ENCODE measurements at places on chromosomes 3 and 15.

DNA sequence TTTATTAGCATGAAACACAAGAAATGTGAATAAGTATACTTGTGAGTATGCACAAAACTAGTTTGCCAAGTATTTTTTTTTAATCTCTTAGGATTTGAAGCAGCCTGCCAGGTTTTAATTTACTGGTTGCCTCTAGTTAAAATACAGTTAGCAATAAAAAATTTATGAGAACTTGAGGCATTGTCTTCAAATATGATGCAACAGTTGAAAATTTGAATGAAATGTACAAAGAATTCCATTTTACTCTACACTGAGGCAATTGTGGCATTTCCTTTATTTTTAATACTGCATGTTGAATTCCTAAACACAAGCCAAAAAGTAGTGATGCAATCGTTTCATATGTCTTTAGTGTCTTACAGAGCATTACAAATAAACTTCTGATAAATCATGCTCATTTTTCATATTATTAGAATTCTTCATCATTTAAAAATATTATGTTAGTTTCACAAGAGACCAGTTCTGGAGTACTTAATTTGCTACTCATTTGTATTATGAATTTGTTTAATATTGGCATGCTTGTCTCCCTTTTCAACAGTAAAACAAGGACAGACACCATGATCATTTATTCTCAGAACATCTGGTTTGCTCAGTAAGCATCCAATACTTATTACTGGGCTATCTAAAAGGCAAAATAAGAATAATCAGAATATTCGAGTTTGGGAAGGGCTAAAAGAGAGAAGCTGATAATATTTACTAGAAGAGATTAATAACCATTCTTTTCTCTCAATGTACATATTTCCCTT lies 124.8 kb upstream of the PTX3 start:
- DNase-seq, result no peak

DNA sequence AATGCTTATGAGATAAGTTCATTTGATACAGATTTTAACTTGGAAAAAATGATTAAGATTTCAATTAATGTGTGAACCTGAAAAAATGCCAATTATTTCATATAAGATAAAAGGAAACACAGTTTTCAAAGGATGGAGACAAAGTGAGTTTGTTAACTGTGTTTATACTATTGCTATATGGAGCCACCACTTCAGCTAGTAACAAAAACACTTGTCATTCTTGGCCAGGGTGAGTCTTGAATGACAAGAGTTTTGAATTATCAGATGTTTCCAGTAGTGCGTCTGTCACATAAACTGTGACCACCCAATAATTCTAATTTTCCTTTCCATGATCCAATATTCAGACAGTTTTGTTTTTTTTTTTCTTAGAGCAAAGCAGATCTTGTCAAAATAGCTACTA lies 78.0 kb upstream of the GADL1 start:
- DNase-seq, result no peak

DNA sequence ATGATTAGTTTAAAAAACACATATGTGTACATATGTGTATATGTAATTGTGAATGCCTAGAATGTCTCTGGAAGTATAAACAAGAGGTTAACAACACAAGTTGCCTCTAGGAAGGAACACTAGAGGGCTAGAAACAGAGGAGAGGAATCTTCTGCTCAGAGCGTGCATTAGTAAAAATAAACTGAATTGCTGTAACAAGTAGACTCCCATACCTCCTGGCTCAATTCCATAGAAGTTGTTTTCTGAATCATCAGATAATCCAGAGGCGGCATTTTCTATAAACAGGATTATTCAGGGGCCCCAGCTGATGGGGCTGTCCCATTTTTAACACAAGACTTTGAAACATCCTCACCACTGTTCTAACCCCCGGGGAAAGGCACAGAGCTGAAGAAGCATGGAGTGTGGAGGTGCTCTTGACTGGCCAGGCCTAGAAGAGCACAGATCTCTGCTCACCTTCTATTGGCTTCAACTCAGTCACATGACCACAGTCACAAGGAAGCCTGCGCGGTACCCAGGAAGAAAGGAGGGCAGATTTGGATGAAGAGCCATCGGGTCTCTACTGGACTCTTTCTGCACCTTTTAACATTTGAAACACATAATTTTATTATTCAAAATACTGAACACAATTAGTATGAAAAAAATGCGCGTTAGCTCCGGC lies 145.7 kb downstream of the TLE3 start:
- DNase-seq, result no peak

DNA sequence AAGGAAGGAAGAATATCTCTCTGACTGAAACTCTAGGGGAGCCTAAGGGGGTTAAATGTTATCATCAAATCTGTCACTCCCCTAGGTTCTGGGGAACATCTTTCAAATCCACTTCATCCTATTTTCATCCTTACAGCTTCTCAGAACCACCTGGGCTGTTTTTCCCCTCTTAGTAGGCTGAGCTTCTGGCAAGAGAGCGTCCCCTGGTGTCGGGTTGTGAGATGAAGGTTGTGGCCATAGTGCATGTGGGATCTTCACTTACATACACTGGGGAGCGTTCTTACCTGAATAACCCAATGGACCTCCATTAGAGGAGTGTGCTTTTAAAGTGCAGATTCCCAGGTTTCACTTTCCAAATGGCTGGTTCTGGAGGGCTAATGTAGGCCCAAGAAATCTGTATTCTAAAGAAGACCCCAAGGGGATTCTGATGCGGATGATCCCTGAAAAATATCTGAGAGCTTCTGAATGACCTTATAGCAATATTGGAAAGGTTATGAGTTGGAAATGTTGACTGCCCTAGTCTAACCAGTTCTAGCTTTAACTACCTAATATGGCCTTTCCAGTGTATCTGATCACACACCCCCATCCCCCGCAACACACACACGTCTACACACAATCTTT lies 663.7 kb downstream of the AGBL1 start:
- no peak for DNase-seq

DNA sequence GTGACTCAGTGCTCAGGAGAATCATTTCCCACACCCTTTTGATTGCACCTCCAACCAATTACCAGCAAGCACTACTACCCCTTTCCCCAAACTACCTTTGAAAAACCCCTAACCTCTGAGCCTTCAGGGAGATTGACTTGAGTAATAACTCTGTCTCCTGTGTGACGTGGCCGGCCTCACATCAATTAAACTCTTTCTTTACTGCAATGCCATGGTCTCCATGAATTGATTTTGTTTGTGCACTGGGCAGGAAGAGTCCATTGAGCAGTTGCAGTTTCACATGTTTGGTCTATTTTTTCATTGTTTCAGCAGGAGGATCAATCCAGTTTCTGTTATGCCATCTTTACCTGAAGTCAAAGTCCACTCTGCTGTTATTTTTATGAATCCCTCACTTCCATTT lies 32.4 kb downstream of the SCN11A start:
- DNase-seq, result no peak

GRCh38 chr15:90143166-90143655 lies 40.9 kb upstream of the IDH2 start:
- DNase-seq, result no peak

GRCh38 chr3:50658416-50658815 lies 16.3 kb upstream of the DOCK3 start:
- no peak for DNase-seq

- DNase-seq, result no peak
These were observed 8.8 kb downstream of the RFTN1 start for GRCh38 chr3:16504692-16505091.

GRCh38 chr15:73987250-73987649 lies 4.8 kb downstream of the STOML1 start:
- DNase-seq, result no peak

DNA sequence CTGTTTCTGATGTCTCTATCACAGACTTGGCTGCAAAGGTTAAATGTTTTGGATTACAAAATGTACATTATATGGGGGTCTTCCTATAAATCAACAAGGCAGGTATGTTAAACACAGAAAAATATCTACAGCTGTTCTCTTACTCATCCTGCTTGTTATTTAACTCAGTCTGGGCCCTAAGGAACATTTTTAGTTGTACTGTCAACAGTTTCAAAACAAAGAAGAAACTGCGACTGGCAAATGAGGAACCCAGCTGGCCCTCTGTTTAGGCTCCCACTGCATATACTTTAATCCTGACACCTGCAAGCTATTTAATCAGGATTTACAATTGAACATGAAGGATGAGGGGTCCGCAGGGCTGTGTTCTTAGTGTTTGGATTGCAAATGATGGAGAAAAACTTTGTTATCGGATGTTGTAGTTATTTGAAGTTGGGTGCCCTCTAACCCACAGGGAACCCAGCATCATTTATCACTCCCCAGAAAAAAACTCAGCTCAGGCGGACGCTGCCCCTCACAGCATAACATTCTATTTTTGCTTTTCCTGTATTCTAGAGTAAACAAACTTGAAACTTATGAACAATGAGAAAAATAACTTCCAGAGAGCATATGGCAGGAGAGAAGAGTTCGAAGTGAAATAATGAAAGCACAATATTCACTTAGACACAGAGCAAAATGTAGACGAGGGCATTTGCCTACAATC lies 91.2 kb downstream of the POLR2M start:
- no peak for DNase-seq

DNA sequence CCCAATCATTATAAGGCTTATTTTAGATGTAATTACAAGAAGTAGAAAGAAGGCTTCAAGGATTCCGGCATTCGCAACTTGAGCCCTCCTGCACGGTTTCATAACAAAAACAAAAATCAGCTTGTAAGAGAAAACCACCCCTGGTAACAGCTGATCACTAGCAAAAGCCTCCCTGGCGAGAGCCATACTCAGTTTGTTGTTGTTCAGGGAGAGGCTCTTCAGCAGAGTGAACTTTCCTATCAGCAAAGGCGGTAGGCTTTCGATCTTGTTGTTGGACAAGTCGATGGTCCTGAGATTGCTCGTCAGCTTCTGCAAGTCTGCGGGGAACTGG lies 710 bp downstream of the LRRC57 start:
- DNase-seq, result no peak

DNA sequence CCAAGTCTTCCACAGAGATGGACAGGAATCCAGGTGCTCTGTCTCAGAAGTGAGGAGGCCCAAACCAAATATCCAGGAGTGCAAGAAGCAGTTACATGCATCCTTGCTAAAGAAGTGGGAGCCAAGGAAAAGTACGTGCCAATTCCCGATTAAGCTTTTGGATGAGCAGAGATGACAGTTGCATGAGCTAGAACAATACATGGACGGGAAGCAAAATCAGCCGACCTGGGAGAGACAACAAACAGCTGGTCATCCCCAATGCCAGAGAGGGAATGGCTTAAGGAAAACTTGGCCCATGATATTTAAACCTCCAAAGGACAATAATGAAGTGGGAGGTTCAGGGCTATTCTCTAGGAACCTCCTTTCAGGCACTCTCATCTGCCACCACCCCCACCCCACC lies 86.0 kb upstream of the ABHD17C start:
- DNase-seq, result no peak

GRCh38 chr3:126109880-126110235 lies 25.9 kb upstream of the SLC41A3 start:
- DNase-seq, result no peak

DNA sequence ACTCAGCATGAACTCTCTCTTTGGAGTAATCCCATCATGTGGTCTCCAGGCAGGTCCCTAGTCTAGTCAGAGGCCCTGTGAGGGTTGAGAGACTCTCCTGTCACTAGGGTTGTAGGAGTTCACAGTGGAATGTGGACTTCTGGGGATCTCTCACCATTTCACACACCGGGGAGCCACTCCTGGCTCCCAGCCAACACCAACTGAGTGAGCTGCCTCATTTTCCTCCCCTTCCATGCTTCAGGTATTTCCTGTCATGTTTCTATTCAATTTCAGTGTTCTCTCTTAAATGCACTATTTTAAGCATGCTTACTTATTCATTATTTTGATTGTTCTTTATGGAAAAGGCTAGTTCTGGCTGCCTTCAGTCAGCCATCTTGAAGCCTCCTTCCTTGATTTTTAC lies 467.5 kb upstream of the ARL6 start:
- no peak for DNase-seq

DNA sequence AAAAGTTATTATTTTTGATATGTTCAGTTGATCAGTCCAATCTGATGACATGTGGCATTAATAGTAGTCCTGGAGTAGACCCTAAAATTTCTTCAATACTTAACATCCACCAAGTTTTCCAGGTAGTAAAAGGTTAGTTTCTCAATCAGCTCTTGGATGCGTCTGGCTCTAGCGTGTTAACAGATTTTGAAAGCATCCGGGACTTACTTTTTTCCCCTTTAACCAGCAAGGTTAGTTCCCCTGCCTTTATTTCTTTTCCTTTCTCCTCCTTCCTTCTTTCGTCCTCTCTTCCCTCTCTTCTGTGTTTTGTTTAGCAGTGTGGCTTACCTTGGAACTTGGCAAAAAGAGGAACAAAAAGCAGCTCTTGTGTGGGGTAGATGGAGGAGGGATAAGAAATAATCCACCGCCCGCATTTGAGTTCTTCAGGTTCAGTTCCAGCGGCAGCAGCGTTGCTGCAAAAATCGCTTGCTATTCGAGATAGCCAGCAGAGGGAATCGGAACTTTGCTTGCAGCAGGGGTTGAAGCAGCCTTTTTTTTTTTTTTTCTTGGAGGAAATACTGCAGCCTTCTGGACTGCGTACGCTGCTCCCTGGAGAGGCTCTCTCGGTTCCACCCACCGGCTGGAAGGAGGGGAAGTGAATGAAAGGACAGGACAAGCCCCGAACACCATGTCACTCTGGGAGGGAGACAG lies at the start of gene RBMS3:
Gene RBMS3, plus strand, starts transcription at position 668 of the 690 bp plus-strand sequence.
- DNase-seq, result peak; percentile 87

DNA sequence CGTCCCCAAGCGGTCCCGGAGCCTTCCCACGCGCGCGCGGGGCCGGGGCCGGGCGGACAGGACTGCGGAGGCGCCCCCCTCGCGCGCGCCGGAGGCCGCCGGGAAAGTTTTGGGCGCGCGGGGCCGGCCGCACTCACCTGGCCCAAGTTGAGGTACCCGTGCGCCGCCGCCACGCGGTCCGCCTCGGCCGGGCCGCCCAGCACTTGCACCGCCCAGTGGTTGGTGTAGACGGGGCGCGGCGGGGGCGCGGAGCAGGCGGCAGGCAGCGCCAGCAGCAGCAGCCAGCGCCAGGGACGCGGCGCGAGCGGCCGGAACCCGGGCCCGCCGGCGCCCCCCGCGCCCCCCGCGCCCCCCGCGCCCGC lies 289 bp downstream of the PCSK6 start:
- DNase-seq, result peak; percentile 36

DNA sequence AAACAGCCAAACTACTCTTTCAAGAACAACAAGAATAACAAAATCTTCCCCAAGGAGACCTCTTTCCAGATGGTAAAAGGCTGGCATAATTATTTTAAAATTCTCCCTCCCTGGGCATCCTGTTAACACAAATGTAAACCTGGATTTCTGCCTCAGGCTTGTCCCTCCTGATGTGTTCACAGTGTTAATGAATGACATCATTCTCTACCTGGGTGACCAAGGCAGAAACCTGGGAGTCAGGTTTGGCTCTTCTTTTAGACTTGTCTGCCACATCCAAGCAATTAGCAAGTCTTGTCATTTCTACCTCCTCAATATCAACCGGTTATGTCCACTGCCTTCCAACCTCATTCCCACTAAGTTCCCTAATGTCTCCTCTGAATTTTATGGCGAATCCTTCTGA lies 368.7 kb upstream of the TBL1XR1 start:
- DNase-seq, result no peak

Data from kidney capillary endothelial cell (primary cell).